Natural killer cell treated with Interleukin-12 subunit alpha and Interleukin-12 subunit beta and Interleukin-15 and Interleukin-18, amount 100 ng/mL, for 72 hours (primary cell): ENCODE measurements at places on chromosomes 4 and X.

DNA sequence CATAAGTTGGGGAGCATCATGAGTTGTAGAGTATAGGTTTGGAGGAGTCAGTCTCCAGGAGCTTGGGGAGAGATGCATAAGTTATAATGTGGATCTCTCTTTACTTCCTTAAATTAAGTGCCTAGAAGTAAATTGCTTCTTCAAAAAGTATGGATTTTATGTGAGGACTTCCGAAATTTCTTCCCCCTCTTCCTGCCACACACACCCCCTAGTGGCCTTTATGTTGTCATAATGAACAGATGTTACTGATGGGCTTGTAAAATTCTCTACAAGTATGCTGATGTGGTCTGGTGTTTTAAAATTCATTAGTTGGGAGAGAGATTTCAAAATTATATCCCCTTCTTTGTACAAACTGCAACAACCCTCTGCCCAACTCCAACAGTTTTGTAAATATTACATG, 2.3 kb upstream of the METTL14 start:
- DNase-seq: no peak
- H3K4me3 ChIP-seq: no peak overlapping the region
- H3K4me1 ChIP-seq: peaks cover 16% of the 10 kb centered on the region
- H3K36me3 ChIP-seq: no peaks in the 10 kb centered on the region
- peaks cover 14% of the 10 kb centered on the region for H3K27me3 ChIP-seq

- H3K36me3 ChIP-seq: no peaks in the 10 kb centered on the region
- no peak for DNase-seq
- no peak overlapping the region for H3K27ac ChIP-seq
- no peaks in the 10 kb centered on the region for H3K4me1 ChIP-seq
- H3K4me3 ChIP-seq: no peak overlapping the region
- H3K27me3 ChIP-seq: no peaks in the 10 kb centered on the region
These were observed 161.8 kb upstream of the PCDH18 start for GRCh38 chr4:137694138-137694537.

- no peak overlapping the region for H3K4me3 ChIP-seq
- no peak for DNase-seq
- H3K27me3 ChIP-seq: peaks cover 7% of the 10 kb centered on the region
- H3K4me1 ChIP-seq: no peaks in the 10 kb centered on the region
These were observed 51.2 kb downstream of the GC start for GRCh38 chr4:71732706-71733105.

DNA sequence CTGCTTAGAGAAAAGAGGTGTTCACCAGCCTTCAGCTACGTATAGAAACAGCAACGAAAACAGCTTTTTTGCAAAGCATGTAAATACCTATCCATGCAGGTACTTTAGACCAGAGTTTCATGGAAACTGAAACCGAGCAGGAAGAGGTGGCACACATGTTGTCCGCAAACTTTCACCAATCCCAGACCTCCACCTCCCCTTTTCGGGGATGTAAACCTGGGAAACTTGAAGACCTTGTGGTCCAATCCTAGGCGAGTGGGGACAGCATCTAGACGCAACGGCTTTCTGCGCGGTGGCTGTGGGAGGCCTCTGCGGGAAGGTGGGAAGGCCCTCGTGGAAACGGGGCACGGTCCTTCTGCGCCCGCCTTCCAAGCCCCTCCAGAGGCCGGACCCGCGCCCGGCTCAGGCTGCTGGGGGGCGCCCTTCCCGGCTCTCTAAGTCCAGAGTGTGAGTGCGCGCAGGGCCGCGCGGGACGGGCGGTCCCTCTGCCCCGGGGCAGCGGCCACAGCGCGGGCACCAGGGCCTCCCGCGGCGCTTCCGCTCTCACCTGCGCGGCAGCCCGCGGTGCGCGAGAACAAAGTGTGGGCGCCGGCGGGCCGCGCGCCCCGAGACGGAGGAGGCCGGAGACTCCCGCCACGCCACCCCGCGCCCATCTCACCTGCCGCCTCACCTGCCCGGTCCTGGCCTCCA, 830 bp upstream of the SHROOM2 start:
- H3K4me3 ChIP-seq: no peak overlapping the region
- no peaks in the 10 kb centered on the region for H3K4me1 ChIP-seq
- peaks cover 22% of the 10 kb centered on the region for H3K27me3 ChIP-seq
- no peak overlapping the region for H3K27ac ChIP-seq
- no peaks in the 10 kb centered on the region for H3K36me3 ChIP-seq

DNA sequence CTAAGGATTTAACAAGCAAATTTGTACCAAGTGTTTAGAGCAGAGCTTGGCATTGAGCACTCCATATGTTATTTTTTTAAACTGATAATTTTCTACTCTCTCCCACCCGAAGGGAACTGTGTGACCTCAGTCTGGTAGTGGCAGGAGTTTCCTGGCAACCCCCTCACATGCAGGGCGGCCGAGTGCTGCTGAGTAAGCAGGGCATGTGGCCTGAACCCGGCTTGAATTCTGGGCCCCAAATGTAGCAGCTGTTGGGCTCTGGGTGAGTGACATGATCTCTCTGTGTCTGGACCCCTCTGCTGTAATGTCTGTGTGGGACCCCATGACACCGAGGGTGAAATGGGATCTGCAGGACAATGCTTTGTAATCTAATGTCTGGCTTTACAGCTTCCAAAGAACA, 13.6 kb upstream of the C4orf50 start:
- H3K27me3 ChIP-seq: peaks cover 2% of the 10 kb centered on the region
- no peak overlapping the region for H3K27ac ChIP-seq
- peaks cover 4% of the 10 kb centered on the region for H3K36me3 ChIP-seq
- H3K4me3 ChIP-seq: no peak overlapping the region

DNA sequence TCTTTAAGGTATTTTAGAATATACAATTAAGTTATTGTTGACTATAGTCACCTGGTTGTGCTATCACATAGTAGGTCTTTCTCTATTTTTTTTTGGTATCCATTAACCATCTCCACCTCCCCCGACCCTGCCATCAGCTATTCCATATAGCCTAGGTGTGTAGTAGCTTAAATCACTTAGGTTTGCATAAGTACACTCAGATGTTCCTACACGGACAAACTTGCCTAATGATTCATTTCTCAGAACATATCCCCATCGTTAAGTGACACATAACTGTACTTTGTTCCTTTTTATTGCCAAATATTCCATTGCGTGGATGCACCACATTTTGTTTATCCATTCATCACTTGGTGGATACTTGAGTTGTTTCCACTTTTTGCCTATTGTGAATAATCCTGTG, 67.9 kb downstream of the SLAIN2 start:
- no peak for DNase-seq
- no peak overlapping the region for H3K27ac ChIP-seq
- H3K27me3 ChIP-seq: no peaks in the 10 kb centered on the region
- peaks cover 6% of the 10 kb centered on the region for H3K36me3 ChIP-seq
- no peak overlapping the region for H3K4me3 ChIP-seq

GRCh38 chr4:47852136-47852535, 14.3 kb upstream of the CORIN start:
- H3K4me3 ChIP-seq: no peak overlapping the region
- no peak overlapping the region for H3K27ac ChIP-seq
- no peak for DNase-seq
- H3K4me1 ChIP-seq: no peaks in the 10 kb centered on the region
- H3K27me3 ChIP-seq: no peaks in the 10 kb centered on the region
- peaks cover 19% of the 10 kb centered on the region for H3K36me3 ChIP-seq

DNA sequence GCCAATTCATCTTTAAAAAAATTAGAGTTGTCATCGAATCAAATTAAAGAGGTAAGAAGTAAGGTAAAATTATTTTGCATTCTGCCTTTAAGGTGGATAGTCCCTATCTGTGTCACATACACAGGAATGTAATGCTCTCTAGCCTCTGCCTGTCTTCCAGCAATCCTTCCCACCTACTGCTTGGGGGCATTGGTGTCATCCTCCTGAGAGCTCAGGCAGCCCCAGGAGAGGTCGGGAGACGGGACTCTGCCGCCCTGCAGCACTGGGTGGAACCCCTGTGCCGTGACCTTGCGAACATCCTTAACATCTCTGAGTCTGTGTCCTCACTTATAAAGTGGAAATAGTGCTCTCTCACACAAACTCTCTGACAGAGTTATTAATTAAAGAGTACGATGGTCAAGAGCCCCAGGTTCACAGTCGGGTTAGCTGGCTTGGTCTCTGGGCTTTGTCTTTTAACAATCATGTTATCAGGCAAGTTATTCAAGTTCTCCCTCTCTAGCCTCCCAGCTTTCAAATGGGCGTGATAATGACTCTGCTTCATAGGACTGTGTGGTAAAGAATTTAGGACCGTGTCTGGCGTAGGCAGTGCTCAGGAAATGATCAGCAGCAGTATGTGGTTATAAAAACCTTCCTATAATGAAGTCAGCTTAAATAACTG, 10.2 kb downstream of the TLR3 start:
- peaks cover 6% of the 10 kb centered on the region for H3K36me3 ChIP-seq
- H3K4me1 ChIP-seq: no peaks in the 10 kb centered on the region
- no peak for DNase-seq
- H3K4me3 ChIP-seq: no peak overlapping the region
- H3K27me3 ChIP-seq: no peaks in the 10 kb centered on the region

GRCh38 chr4:152961773-152962115, 25.6 kb downstream of the FHDC1 start:
- no peaks in the 10 kb centered on the region for H3K36me3 ChIP-seq
- peaks cover 18% of the 10 kb centered on the region for H3K4me1 ChIP-seq
- no peak overlapping the region for H3K27ac ChIP-seq
- DNase-seq: no peak
- H3K27me3 ChIP-seq: no peaks in the 10 kb centered on the region

DNA sequence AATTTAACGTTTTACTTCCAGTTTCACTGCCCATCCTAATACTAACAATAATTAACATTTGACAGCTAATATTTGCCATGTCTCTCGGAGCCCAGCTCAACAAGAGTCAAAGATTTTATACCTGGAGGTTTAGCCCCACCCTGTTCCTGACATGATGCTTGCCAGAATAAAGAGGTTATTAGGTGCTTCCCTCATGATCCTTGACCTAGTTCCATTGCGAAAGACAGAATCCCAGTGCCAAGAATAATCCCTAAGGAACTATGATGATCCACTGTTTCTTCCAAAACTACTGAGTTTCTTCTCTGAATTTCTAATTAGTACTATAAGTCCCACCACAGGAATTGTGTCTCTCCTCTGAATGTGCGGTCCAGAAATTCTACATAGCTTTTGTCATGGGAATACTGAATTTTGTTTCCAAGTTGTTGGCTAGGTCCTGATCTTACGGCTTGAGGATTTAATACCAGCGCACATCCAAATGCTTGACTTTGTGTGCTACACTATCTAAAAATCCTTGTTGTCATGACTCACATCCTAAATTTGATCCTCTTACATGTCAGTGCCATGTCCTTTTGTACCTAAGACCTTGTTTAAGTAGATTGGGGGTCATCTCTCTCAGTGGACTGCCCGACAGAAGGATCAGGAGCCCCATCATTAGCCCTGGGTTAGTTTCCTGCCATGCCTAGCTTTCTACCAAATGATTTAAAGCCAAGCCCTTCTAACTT, 23.1 kb downstream of the ANTXR2 start:
- H3K4me3 ChIP-seq: no peak overlapping the region
- no peak overlapping the region for H3K27ac ChIP-seq
- H3K36me3 ChIP-seq: peaks cover 38% of the 10 kb centered on the region
- no peak for DNase-seq
- H3K27me3 ChIP-seq: no peaks in the 10 kb centered on the region
- peaks cover 7% of the 10 kb centered on the region for H3K4me1 ChIP-seq

DNA sequence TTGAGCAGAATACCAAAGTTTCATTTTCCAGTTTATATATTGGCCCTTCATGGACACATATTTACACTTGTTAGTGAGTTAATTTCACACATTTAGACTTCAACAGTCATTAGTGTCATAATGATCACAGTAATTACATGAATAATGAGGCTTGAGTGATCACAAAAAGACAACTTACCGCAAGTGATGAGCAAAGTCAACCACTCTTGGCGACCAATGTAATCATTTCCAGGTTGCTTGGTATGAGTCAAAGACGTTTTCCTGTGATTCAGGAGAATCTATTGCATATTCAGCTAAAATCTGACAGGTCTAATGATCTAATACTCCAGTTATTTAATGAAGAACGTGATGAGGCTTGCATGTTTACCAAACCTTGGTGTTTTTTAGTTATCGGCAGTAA, 407.9 kb upstream of the TENM3 start:
- H3K4me3 ChIP-seq: no peak overlapping the region
- H3K36me3 ChIP-seq: no peaks in the 10 kb centered on the region
- no peaks in the 10 kb centered on the region for H3K27me3 ChIP-seq

DNA sequence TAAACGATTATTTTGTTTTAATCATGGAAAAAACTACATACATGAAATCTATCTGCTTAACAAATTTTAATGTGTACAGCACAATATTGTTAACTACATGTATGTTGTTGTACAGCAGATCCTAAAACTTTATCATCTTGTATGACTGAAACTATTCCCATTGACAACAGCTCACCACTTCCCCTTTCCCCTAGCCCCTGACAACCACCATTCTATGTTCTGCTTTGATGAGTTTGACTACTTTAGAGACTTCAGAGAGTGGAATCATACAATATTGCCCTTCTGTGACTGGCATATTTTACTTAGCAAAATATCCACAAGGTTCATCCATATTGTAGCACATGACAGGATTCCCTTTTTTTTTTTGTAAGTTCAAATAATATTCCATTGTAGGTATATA, 185.9 kb downstream of the CFAP299 start:
- no peaks in the 10 kb centered on the region for H3K27me3 ChIP-seq
- H3K27ac ChIP-seq: no peak overlapping the region
- H3K36me3 ChIP-seq: no peaks in the 10 kb centered on the region
- no peaks in the 10 kb centered on the region for H3K4me1 ChIP-seq

DNA sequence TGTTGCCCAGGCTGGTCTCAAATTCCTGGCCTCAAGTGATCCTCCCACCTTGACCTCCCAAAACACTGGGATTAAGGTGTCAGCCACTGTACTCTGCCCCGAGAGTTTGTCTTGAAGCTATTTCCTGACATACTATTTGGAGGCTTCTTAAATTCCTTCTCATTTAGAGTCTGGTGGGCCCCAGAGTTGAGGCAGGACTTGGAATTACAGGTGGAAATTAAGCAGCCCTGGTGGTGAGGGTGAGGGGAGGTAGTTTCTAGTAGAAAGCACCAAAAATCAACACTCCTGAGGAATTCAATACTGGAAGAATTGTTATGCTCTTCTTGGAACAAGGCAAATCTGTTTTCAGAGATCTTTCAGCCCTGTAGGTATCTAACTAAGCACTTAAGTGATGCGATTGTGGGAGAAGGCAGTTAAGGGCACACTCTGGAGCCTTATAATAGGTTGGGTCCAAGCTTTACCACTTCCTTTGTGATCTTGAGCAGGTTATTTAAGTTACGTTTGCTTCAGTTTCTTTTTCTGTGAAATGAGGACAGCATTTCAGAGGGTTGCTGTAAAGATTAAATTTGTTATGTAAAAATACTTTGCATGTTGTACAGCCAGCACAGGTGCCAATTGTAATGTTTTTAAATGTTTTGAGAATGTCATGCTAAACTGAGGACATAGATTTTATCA, 200.7 kb downstream of the SOWAHB start:
- peaks cover 6% of the 10 kb centered on the region for H3K27me3 ChIP-seq
- no peak overlapping the region for H3K27ac ChIP-seq
- no peaks in the 10 kb centered on the region for H3K36me3 ChIP-seq
- no peak overlapping the region for H3K4me3 ChIP-seq
- no peaks in the 10 kb centered on the region for H3K4me1 ChIP-seq

DNA sequence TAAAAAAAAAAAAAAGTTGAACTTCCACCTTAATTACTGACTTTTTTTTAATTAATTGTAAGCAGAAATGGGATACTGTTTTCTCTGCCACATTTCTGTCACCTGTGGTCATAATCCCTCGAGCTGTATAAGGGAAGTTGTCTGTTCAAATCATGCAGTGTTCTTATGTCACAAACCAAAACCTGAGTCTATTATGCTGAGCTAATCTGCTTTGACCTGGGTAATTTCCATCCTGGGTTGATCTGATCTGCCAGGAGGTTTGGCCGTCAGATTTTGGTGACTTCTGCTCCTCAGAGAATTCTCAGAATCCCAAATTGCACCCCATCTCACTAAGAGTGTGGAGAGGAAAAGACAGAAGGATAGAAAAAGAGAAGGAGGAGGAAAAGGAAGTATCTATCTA, 683.1 kb downstream of the KCTD8 start:
- no peak for DNase-seq
- H3K36me3 ChIP-seq: no peaks in the 10 kb centered on the region
- H3K4me1 ChIP-seq: no peaks in the 10 kb centered on the region
- H3K4me3 ChIP-seq: no peak overlapping the region
- H3K27me3 ChIP-seq: no peaks in the 10 kb centered on the region
- no peak overlapping the region for H3K27ac ChIP-seq
